ENCODE measurements at places on chromosomes 11 and 22.

DNA sequence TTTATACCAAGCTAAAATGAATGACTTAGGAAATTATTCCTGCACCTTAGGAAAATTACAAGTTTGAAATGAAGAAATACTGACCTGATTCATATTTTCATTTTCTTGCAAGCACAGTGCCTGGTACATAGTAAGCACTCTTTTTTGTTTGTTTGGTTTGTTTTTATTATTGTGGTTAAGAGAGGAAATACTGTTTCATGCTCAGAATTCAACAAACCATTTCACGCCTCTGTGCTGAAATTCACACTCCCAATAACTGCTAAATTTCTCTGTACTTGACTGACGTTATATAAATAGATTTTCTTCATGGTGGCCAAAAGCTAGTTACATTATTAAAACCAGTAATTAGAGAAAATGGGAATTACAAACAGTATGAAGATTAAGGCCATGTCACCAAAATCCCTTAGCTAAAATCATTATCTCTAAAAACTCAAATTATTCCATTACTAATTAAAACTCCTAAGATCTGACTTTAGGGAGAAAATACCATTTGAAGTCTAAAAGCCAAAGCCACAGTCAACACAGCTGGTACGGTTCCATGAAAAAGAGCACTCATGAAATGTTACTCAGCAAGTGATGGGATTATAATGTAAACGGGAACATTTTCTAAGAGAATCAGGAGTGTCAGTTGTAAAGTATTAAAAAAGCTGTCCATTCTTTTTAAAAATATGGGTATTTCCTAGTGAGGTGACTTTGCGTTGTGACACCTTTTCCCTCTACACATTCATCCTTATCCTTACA, 77.8 kb upstream of the DDI1 start:
- no peak for DNase-seq

DNA sequence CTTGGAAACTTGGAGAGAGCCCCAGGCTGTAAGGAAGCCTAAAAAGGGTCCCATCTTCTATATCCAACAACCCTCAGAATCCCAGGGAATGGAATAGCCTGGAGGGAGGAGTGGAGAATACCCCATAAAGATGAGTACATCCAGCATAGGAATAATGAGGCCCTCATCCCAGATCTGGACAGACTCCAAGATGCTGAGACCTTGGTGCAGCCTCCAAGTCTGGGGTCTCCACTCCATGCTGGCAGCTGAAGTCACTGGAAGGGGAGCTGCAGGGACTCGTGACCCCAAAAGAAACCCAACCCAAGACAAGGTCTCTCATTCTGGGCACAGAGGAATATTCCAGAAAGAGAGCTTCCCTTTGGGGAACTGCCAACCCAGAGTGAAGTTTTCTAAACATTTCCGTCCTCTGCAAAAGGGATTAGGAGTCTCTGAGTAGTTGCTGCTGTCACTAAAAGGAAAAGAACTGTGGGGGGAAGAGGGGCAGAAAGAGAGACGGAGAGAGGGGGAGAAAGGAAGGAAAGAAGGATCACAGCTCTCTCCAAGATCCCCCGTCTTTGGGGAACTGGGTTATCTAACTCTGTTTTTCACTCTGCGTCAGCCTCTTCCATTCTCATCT, 589 bp downstream of the SCGB1A1 start:
- no peak for DNase-seq

GRCh38 chr22:36253523-36254490, 874 bp downstream of the APOL1 start:
- no peak for DNase-seq

GRCh38 chr11:123386796-123387510, 43.1 kb upstream of the GRAMD1B start:
- DNase-seq = no peak

GRCh38 chr11:94574193-94574961, 7.2 kb downstream of the PIWIL4 start:
- peak; percentile 78 for DNase-seq

DNA sequence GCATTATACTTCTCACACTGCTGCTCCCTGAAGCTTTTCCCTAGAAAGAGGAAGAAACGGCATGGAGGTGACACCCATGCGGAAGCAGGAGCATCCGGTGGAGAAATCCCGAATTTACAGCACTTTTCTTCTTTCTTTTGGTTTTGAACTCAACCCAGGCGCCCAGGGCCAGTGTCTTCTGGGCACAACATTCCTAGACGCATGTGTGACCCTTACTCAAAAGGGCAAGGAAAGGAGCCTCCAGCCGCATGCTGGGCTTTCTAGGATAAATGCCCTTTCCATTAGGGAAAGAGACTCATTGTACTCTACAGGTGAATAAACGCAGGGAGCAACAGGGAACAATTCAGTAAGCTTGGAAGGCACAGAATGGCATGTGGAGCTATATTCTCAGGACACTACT, 19.5 kb downstream of the ADAMTS8 start:
- DNase-seq = no peak

DNA sequence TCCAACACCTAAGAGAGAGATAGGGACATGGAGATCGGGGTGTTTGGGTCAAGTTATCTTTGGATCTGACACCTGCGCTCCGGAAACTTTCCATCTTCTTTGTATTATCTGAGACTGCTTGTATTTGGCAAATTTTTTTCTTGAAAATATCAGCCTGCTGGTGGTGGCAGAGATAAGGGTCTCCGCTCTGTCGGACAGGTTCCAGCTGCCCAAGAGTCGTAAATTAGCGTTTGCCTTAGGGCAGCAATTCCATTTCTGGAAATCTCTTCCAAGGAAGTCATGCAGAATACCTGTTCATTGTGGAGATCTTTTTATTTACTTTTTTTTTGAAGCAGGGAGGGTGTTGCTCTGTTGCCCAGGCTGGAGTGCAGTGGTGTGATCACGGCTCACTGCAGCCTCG, 19.5 kb upstream of the CSNK1E start:
- no peak for DNase-seq

DNA sequence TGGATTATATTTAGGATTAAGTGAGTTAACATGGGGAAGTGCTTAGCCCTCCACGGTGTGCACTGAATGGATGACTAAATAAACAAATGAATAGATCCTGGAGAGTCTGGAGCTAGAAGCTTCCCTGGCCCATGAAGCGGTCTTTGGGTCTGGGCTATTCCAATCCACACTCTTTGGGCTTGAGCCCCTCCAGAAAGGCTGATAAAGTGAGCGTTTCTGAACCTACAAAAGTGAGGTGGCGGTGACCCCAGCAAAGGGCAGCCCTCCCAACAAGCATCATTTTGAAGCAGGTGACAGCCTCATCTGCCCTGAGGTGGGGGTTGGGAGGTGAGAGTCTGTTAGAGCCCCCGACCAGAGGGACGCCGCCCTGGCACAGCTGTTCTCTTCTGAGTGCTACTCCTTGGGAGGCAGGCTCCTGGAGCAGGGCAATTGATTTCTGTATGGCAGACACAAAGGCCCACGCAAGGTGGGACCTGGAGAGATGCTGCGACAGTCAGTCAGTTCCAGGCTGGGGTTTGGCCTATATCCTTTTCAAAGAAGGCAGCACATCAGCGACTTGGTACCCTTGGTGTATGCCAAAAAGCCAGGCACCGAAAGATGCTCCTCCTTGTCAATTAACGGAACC, 157.8 kb downstream of the CACNA1I start:
- no peak for DNase-seq

- peak; percentile 11 for DNase-seq
Measured at GRCh38 chr11:134207538-134208239, 16.1 kb downstream of the NCAPD3 start.

- DNase-seq = peak; percentile 98
Measured at GRCh38 chr11:61922539-61922938, 5.2 kb upstream of the RAB3IL1 start.

DNA sequence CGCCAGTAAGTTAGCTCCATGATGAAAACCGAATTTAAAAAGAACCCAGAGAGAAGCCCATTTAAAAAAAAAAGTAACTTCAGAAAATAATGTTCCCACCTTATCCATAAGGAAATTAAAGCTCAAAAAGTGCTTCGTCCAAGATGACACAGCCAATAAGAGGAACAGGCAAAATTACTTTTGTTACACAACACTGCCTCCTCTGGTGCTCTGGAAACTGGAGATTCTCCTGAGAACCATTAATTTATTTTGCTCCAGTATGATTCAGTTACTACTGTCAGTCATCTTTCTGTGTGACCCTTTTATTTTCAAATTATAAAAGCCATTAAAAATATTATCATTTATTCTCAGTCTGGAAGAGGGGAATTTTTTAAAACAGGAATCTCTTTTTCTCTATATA, 2.0 kb downstream of the IFT27 start:
- DNase-seq = peak; percentile 59

DNA sequence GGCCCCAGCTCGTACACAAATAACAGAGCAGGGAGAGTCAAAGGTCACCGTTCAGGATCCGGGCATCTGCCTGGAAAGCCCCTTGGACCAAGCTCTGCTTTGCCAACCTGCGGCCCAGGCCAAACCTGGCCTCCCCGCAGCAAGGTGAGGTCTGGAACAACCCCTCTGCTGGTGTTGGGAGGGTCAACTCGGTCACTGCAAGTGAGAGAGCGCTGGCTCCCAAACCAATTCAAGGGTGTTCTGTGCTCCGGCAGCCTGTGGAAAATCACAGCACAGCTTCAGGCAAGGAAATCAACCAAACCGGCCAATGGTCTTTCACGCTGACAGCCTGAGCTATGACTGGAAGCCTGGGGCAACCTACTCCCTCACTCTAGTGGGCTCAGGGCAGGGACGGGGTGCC, 63.4 kb downstream of the MYH9 start:
- no peak for DNase-seq

GRCh38 chr11:77371646-77372045, 70.2 kb upstream of the GDPD4 start:
- DNase-seq = no peak

GRCh38 chr22:30855677-30856518, 112.7 kb downstream of the MORC2 start:
- DNase-seq = no peak

- DNase-seq = no peak
Measured at GRCh38 chr11:7487360-7487759, 2.1 kb downstream of the OLFML1 start.

GRCh38 chr11:27806122-27806521, 105.9 kb upstream of the BDNF start:
- no peak for DNase-seq

DNA sequence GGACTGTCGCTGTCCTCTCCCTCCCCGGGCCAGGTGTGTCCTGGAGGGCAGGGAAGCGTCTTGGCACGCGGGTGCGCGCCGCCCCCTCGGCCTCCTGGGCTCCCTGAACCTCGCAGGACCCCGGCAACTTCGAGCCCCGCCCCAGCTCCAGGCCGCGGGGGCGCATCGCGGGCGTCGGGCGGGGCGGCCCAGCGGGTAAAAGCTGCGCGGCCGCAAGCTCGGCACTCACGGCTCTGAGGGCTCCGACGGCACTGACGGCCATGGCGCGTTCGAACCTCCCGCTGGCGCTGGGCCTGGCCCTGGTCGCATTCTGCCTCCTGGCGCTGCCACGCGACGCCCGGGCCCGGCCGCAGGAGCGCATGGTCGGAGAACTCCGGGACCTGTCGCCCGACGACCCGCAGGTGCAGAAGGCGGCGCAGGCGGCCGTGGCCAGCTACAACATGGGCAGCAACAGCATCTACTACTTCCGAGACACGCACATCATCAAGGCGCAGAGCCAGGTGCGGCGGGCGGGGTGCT, at the start of gene CST6:
CST6 (plus strand) TSS at position 224 of the 519 bp plus-strand sequence; CDS start at position 261, 37 bp downstream.
- DNase-seq = no peak

DNA sequence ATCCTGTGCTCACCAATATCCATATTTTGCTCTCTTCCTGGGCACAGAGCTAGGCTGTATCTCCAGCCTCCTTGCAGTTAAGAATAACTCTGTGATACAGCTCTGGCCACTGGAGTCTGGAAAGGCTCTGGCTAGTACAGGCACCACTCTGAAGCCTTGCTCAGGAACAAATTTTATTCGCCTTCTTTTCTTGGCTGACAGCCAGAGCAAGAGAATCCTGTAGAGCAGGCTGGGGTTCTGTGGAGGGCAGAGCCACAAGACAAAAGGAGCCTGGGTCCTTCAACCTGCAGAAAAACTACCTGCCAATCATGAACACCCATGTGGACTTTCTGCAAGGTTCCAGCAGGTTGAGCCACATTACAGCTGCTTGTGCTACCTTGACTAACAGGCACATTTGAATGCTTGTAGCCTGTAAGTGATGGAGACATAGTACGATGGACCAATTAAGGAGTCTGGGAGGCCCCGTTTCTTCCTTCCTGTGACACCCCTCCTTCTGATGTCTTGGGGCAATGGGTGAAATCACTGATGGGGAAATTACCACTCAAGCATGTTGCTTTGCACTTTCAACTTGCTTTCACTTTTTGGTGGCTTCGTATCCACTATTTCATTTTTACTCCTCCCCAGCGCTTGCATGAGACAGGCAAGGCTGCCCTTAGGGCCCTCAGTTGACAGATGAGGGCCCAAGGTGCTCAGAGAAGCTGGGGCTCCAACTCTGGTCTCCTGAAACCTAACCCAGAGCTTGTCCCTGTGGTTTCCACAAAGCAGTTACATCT, 267.2 kb upstream of the SYN3 start:
- no peak for DNase-seq

DNA sequence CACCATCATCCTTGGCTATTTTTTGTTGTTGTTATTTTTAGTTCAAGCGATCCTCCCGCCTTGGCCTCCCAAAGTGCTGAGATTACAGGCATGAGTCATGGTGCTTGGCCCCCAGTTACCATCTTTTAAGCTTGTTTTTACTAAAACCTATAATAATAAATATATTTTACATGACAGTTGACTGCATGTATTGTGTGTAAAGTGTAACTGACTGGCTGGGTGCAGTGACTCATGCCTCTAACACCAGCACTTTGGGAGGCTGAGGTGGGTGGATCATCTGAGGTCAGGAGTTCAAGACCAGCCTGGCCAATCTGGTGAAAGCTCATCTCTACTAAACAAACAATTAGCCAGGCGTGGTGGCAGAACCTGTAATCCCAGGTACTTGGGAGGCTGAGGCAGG, 386.2 kb downstream of the TENM4 start:
- no peak for DNase-seq

DNA sequence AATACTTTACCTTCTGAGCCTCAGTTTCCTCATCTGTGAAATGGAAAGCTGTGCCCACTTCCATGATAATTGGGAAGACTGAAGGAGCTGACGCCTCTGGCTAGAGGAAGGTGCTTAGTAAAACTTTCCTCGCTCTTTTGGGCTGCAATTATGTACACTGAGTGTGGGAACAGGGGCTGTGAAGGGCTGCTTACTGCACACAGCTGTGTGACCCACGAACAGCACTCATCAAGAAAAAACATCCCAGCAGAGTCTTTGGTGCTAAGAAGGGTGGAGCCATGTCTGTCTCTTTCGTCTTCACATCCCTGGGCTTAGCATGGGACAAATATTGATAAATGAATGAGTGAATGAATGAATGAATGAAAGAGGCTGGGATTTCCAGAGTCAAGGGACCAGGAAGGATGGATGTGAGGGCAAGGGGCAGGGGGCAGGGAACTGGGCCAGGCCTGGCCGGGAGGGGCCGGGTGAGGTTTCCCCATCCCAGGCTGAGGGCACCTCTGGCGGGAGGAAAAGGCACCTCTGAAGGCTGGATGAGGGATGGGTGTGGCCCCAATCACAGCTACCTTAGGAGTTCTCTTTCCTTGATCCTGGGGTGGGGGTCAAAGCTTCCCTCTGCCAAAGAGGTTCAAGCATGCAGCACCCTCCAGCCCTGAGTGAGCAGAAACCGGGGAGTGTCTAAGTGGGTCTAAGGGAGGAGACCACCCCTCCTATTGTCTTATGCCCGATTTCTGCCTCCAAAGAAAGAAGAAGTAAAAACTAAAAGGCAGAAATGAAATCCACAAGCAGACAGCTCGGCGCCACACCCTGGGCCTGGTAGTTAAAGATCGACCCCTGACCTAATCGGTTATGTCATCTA, 9.2 kb upstream of the CD5 start:
- no peak for DNase-seq

GRCh38 chr11:19467904-19468303, 227.2 kb upstream of the E2F8 start:
- no peak for DNase-seq

GRCh38 chr11:70399681-70400112, 1.4 kb downstream of the CTTN start:
- DNase-seq = peak; percentile 37

Measured in Kasumi-1 (cell line).